ENCODE measurements at places on chromosomes 6 and 20.

- H3K27me3 ChIP-seq = no peaks in the 10 kb centered on the region
- no peak overlapping the region for H3K27ac ChIP-seq
- H3K4me3 ChIP-seq = no peak overlapping the region
- H3K4me1 ChIP-seq = no peaks in the 10 kb centered on the region
- no peaks in the 10 kb centered on the region for H3K36me3 ChIP-seq
Measured at GRCh38 chr6:15709651-15710269, 46.9 kb upstream of the DTNBP1 start.

DNA sequence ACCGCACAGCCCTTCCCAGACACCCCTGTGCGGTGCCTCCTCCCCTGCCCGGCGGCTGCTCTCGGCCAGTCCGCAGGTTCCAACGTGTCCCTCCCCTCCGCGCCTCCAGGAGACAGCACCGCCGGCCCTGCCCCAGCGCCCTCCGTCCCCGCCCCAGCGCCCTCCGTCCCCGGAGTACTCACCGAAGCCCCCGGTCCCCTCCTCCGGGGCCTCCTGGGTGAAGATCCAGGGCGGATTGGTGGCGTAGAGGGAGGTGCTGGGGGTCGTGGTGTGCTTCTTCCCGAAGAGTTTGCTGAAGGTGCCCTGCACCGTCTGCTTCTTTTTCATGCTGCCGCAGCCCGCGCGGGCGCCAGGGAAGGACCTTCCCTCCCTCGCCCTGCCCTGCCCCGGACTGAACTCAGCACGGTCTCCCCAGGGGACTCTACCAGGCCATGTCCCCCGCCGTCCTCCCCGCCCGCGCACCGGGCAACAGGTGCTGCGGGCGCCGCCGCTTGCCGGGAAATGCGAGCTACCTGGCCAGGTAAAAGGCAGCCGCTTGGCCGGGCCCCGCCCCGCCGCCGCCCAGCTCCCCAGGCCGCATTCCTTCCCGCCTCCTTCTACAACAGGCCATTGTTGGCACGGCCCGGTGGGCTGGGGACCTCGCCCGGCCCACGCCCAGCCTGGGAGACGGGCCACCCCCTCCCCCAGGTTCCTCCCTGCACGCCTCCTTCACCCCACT lies at the start of gene C6orf132:
Gene C6orf132 (minus strand): TSS at position 503 of the 718 bp plus-strand sequence. CDS start 176 bp downstream, at position 327.
- H3K4me1 ChIP-seq = peaks cover 26% of the 10 kb centered on the region
- peaks cover 18% of the 10 kb centered on the region for H3K27me3 ChIP-seq
- no peak within 1 kb of the TSS for H3K27ac ChIP-seq

- no peak for DNase-seq
- no peak overlapping the region for H3K4me3 ChIP-seq
- H3K36me3 ChIP-seq = no peaks in the 10 kb centered on the region
- no peak overlapping the region for H3K27ac ChIP-seq
- no peaks in the 10 kb centered on the region for H3K27me3 ChIP-seq
Measured at GRCh38 chr6:52741872-52742271, 21.4 kb downstream of the GSTA2 start.

DNA sequence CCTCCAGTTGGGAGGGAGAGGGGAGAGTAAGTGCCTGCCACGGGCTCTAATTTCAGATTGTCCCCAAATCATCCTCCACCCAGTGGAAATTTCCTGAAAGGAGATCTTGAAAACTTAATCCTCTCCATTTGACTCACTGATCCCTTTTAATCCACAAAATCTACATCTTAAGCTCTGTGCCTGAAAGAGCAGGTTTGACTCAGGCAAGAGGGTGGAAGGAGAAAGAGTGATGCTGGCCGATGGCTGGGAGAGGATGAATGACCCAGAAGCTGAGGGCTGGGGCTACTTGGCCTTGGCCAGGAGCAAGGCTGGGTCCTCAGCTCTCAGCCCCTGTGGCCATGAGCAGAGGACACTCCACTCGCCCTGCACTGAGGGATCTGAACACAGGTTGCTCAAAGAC lies 8.1 kb downstream of the BPIFA2 start:
- no peaks in the 10 kb centered on the region for H3K36me3 ChIP-seq
- no peaks in the 10 kb centered on the region for H3K27me3 ChIP-seq
- H3K4me3 ChIP-seq = no peak overlapping the region
- H3K4me1 ChIP-seq = no peaks in the 10 kb centered on the region
- no peak for DNase-seq

GRCh38 chr6:85135376-85136094 lies 314.3 kb upstream of the NT5E start:
- H3K27me3 ChIP-seq = no peaks in the 10 kb centered on the region
- H3K36me3 ChIP-seq = no peaks in the 10 kb centered on the region
- no peak for DNase-seq
- H3K4me3 ChIP-seq = no peak overlapping the region
- no peaks in the 10 kb centered on the region for H3K4me1 ChIP-seq
- no peak overlapping the region for H3K27ac ChIP-seq

DNA sequence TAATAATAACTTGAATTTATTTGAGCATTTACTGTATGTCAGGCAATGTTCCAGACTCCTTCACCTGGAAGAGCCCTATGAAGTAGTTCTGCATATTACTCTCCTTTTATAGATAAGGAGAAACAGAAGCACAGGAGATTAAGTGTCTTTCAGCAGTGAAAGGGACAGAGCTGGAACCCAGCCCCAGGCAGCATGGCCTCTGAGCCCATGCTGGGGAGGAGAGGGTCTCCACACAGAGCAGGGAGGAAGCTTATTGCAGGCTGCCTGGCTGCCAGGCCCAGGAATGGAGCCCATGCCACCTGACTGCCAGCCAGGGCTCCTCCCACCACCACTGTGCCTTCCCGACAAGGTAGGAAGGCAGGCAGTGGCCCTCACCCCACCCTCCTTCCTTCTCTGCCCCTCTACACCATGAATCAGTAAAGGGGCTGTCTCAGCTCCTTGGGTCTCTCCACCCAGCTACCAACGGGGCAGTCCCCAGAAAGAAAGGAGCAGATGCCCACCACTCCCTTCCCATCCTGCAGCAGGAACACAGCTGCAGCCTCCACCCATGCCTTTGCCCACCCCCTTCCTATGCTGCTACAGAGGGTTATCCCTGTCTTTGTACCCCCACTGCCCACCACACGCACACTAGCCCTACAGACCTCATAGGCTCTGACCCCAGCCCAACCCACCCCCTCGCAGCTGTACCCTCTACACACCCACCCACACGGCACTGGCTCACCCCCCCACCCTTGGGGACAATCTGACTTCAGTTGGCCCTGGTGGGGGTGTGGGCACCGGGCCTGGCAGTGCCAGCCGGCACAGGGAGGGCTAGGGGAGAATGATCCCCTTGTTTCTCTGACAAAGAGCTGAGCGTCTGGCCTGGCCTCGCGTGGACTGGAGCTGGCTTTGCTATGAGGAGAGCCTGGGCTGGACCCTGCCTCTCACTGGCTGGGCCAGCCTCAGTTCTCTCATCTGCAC lies 41.8 kb downstream of the TFEB start:
- no peaks in the 10 kb centered on the region for H3K27me3 ChIP-seq
- peaks cover 66% of the 10 kb centered on the region for H3K36me3 ChIP-seq
- H3K4me1 ChIP-seq = peaks cover 41% of the 10 kb centered on the region
- H3K27ac ChIP-seq = peak overlapping the region; percentile 19
- DNase-seq = no peak

GRCh38 chr6:99559057-99559456 lies 9.4 kb downstream of the CCNC start:
- DNase-seq = no peak
- no peaks in the 10 kb centered on the region for H3K27me3 ChIP-seq
- H3K36me3 ChIP-seq = peaks cover 14% of the 10 kb centered on the region
- H3K4me1 ChIP-seq = no peaks in the 10 kb centered on the region
- no peak overlapping the region for H3K4me3 ChIP-seq

- H3K4me3 ChIP-seq = no peak overlapping the region
- H3K36me3 ChIP-seq = no peaks in the 10 kb centered on the region
- peaks cover 20% of the 10 kb centered on the region for H3K4me1 ChIP-seq
- no peak for DNase-seq
- no peaks in the 10 kb centered on the region for H3K27me3 ChIP-seq
- H3K27ac ChIP-seq = peak overlapping the region; percentile 32
Measured at GRCh38 chr20:53950031-53950430, 120.4 kb downstream of the BCAS1 start.

DNA sequence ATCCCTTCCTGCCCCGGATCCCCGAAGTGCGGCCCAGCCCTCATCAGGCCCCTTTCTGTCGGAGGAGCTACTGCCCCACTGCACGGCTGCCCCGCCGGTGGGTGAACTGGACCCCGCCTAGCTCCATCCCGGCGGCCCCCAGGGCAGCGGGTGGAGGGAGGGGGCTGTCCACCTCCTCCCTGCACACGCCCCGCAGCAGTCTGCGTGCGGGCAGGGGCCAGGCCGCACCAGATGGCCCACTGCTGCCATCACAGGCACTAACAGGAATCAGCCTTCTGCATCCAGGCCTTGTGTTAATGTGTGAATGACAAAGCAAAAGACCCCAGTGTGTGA lies 54.9 kb upstream of the UNC93A start:
- H3K27me3 ChIP-seq = no peaks in the 10 kb centered on the region
- no peak overlapping the region for H3K27ac ChIP-seq
- no peak overlapping the region for H3K4me3 ChIP-seq
- DNase-seq = no peak
- H3K4me1 ChIP-seq = no peaks in the 10 kb centered on the region

- H3K27me3 ChIP-seq = no peaks in the 10 kb centered on the region
- H3K4me1 ChIP-seq = no peaks in the 10 kb centered on the region
- DNase-seq = no peak
- no peaks in the 10 kb centered on the region for H3K36me3 ChIP-seq
- H3K27ac ChIP-seq = no peak overlapping the region
- H3K4me3 ChIP-seq = no peak overlapping the region
Measured at GRCh38 chr6:123913863-123914262, 110.2 kb downstream of the NKAIN2 start.

GRCh38 chr6:148751793-148752170 lies 5.0 kb downstream of the UST start:
- H3K27me3 ChIP-seq = no peaks in the 10 kb centered on the region
- no peak for DNase-seq
- no peak overlapping the region for H3K27ac ChIP-seq
- H3K4me1 ChIP-seq = peaks cover 21% of the 10 kb centered on the region
- H3K36me3 ChIP-seq = no peaks in the 10 kb centered on the region

DNA sequence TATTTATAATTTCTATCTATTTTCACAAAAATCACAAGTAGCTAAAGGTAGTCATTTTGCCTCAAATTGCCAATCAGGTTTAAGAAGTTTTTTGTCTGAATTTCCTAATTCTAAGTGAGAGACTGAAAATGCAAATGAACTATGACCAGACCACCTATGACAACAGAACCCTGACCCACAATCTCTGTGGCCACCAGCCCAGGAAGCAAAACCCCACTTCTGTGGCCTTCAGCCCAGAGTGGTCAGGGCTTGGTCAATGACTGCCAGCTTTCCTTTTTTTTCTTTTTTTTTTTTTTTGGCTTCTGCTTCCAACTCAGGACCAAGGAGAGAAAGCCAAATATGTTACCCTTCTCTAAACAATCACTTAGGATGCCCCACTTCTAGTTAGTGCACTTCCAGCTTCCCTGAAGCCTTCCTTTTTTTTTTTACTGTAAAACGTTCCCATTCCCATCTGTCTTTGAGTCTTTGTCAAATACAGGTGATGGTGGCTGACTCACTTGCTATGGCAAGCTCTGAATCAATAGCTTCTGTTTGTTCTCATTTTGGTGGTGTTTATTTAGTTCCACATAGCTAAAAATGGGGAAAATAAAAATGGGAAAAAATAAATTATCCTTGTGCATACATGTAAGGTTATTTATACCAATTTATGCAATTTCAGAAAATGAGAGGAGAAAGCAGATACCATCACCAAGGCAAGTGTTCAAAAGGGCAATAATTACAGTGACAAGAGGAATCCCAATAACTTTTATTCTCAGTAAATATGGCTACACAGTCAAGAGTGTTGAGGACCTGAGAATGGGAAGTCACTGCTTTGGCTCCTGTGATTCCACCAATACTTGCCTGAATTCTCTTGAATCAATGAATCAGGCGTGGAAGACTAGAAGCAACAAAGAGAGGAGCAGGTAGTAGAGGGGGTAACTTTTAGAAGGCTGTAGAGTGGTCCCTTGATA lies 170.3 kb upstream of the PDE7B start:
- no peak for DNase-seq
- no peaks in the 10 kb centered on the region for H3K36me3 ChIP-seq
- H3K27ac ChIP-seq = no peak overlapping the region
- H3K27me3 ChIP-seq = no peaks in the 10 kb centered on the region
- H3K4me3 ChIP-seq = no peak overlapping the region
- no peaks in the 10 kb centered on the region for H3K4me1 ChIP-seq

- H3K27ac ChIP-seq = no peak overlapping the region
- no peaks in the 10 kb centered on the region for H3K27me3 ChIP-seq
- no peaks in the 10 kb centered on the region for H3K36me3 ChIP-seq
- no peak for DNase-seq
Measured at GRCh38 chr6:147870506-147871110, 362.1 kb downstream of the SAMD5 start.

- no peak overlapping the region for H3K4me3 ChIP-seq
- DNase-seq = no peak
Measured at GRCh38 chr20:8571611-8572010, 439.5 kb downstream of the PLCB1 start.

- no peak overlapping the region for H3K4me3 ChIP-seq
- H3K27ac ChIP-seq = no peak overlapping the region
- H3K4me1 ChIP-seq = no peaks in the 10 kb centered on the region
- no peak for DNase-seq
Measured at GRCh38 chr6:17091122-17091521, 10.7 kb upstream of the STMND1 start.

- H3K4me1 ChIP-seq = no peaks in the 10 kb centered on the region
- DNase-seq = no peak
- H3K4me3 ChIP-seq = no peak overlapping the region
- no peaks in the 10 kb centered on the region for H3K27me3 ChIP-seq
- no peak overlapping the region for H3K27ac ChIP-seq
Measured at GRCh38 chr20:12252793-12253192, 335.1 kb downstream of the BTBD3 start.

DNA sequence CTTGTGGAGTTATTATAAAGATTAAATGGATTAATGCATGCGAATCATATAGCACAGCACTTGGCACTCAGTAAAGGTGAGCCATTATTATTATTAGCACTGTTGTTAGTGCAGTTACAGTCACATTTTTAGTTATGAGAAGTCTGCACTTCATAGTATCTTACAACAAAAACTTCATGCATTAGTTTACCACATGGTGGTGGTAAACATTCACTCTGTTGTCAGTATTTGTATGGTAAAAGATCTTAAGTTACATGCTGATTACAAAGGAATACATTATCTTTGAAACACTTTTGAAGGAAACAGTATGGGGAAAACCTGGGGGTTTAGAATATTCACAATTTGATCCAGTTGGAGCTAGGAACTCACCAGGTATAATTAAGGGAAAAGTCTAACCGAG lies 20.8 kb downstream of the TMEM14A start:
- H3K36me3 ChIP-seq = no peaks in the 10 kb centered on the region
- H3K27ac ChIP-seq = no peak overlapping the region
- no peaks in the 10 kb centered on the region for H3K4me1 ChIP-seq
- DNase-seq = no peak

GRCh38 chr20:15622368-15622767 lies 950.9 kb downstream of the KIF16B start:
- no peak overlapping the region for H3K4me3 ChIP-seq
- DNase-seq = no peak
- no peaks in the 10 kb centered on the region for H3K27me3 ChIP-seq
- H3K36me3 ChIP-seq = no peaks in the 10 kb centered on the region

Measured in B cell (primary cell).